Astrocyte of the spinal cord (primary cell): ENCODE measurements at places on chromosomes 4 and X.
A peak's percentile ranks its signal among the peaks of the same experiment; 100 is the strongest.

- peak; percentile 32 for DNase-seq
These were observed 20.4 kb downstream of the PAPSS1 start for GRCh38 chr4:107699466-107700206.

- DNase-seq: no peak
These were observed 10.9 kb upstream of the UVSSA start for GRCh38 chr4:1336088-1336491.

GRCh38 chr4:141570290-141570689 is 66.1 kb upstream of the IL15 start:
- DNase-seq: no peak

- DNase-seq: no peak
These were observed 109.1 kb downstream of the PHEX start for GRCh38 chrX:22141047-22141730.

DNA sequence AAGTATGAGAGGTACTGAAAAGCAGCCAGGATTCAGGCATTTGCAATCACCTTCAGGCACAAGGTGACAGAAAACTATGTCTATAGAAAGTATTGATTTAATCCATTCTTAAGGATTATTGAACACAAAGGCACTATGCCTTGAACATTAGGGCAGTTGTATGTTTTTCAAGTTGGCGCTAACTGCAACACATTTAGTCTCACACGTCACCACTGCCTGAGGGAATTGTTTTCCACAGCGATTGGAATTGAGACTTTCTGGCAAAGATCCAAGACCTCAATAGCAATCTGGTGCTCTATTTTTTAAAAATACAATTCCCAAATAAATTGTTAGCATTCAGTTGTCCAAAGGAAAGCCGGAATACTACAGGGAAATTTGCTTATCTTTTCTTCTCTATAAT is 52.7 kb upstream of the FTHL17 start:
- no peak for DNase-seq

DNA sequence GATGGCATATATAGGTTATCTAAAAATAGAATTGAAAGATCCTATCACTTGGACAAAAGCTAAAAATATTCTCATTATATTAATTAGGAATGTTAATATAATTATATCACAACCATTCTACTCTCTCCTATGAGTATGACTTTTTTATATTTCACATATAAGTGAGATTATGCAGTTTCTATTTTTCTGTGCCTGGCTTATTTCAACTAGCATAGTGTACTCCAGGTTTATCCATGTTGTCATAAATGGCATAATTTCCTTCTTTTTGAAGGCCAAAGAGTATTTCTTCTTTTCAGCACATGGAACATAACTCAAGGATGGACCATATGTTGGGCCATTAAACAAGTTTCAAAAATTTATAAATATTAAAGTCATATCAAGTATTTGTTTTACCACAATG is 421.2 kb upstream of the CTSO start:
- DNase-seq: no peak

GRCh38 chr4:20299515-20299914 is 47.8 kb downstream of the SLIT2 start:
- DNase-seq: peak; percentile 52

- DNase-seq: no peak
These were observed 27.7 kb upstream of the VCX start for GRCh38 chrX:7815166-7815805.

GRCh38 chrX:141468940-141469339 is 115.6 kb downstream of the SPANXA1 start:
- peak; percentile 46 for DNase-seq

GRCh38 chr4:859496-859895 is 33.6 kb upstream of the CPLX1 start:
- no peak for DNase-seq

DNA sequence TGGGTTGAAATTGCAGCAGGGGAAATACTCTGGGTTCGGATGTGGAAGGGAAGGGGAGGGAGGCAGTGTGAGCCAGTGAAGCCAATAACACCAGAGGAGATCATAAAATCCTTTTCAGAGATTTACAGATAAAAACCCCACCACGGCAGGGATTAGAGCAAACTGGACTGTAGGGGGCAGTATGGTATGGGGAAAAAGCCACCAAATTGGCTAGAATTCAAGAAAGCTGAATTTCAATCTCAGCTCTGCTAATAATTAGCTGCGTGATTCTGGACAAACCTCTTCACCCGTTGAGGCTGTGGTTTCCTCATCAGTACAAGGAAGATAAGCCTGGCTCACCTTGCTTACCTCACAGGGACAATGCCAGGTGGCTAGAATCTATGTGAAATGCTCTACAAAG is 108.1 kb downstream of the ATG4A start:
- DNase-seq: peak; percentile 25

DNA sequence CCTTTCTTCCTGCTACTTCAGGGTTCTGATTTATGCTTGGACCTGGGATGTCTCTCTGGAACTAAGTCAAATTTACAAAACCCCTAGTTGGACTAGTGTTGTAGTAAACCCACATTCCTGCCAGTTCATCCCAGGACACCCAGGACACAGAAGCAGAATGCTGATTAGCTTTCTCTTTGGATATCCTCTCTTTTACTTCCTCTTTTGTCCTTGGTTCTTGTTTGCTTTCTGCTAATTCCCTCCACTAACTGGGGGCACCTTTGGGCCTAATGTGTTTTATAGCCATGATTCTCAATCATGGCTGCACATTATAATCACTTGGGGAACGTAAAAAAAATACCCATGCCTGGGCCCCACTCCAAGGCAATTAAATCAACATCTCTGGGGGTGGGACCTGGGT is 42.5 kb downstream of the LANCL3 start:
- DNase-seq: no peak

DNA sequence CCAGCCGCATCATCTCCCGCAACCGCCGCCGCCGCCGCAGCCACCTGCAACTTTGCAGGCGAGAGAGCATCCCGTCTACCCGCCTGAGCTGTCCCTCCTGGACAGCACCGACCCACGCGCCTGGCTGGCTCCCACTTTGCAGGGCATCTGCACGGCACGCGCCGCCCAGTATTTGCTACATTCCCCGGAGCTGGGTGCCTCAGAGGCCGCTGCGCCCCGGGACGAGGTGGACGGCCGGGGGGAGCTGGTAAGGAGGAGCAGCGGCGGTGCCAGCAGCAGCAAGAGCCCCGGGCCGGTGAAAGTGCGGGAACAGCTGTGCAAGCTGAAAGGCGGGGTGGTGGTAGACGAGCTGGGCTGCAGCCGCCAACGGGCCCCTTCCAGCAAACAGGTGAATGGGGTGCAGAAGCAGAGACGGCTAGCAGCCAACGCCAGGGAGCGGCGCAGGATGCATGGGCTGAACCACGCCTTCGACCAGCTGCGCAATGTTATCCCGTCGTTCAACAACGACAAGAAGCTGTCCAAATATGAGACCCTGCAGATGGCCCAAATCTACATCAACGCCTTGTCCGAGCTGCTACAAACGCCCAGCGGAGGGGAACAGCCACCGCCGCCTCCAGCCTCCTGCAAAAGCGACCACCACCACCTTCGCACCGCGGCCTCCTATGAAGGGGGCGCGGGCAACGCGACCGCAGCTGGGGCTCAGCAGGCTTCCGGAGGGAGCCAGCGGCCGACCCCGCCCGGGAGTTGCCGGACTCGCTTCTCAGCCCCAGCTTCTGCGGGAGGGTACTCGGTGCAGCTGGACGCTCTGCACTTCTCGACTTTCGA is 654 bp downstream of the ATOH1 start:
- DNase-seq: no peak

DNA sequence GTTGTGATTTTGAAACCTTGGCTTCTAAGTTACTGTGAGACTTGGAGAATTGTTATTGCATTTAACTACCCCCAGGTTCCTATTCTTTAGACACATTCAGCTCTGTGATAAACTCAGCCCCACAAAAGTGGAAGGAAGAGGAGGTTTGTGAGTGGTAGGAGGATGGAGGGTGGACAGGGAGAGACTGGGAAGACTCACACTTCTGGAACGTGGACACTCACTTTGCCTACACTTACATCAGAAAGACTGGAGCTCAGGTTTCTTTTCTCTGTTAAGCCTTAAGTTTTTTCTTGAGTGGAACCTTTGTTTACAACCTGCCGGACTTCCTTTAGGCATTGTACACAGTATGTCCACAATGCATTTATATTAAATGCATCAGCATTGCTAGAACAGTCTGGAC is 99.0 kb downstream of the AREG start:
- DNase-seq: peak; percentile 64

DNA sequence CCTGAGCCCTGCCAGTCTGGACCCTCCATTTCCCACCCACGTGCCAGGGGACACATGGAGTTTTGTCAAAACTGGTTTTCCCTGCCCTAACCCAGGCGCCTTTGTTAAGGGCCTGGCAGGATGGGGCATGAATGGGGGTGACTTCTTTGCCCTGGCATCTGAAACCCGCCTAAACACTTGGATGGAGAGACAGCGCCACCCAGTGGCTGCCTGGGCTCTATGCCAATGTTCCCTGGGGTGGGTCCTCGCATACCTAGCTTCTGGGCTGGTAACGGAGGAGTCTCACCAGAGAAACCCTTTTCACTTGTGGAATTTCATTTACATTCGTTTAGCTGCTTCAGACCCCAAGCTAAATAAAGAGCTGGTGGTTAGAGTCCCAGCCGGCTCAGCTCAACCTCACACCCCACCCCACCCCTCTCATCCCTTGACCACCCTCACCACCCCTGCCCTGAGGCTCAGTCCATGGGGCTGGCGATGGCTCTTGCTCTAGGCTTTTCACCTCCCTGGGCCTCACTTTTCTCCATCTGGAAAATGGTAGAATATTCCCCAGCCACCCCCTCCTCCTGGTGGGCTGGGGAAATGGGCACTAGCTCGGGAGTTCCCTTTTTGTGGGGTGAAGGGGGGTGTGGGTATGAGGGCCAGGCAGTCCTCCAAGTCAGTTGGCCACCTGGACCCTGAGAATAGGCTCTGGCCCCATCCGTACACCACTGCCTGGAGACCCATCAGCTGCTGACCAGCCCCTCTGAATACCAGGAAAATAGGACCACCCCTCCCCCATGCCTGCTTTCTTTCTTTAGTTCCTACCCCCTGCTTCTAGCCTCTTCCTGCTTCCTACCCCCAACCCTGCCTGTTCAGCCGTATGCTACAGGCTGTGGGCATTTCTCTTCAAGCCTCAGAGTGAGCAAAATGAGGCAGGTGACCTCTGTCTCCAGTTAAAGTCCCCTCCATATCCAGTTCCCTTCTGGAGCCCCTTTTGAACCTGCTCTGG is 57.1 kb upstream of the PJA1 start:
- peak; percentile 52 for DNase-seq

- no peak for DNase-seq
These were observed 52.5 kb downstream of the LHFPL1 start for GRCh38 chrX:112627206-112627605.

- no peak for DNase-seq
These were observed 641.0 kb upstream of the FRG1 start for GRCh38 chr4:189299706-189300105.

DNA sequence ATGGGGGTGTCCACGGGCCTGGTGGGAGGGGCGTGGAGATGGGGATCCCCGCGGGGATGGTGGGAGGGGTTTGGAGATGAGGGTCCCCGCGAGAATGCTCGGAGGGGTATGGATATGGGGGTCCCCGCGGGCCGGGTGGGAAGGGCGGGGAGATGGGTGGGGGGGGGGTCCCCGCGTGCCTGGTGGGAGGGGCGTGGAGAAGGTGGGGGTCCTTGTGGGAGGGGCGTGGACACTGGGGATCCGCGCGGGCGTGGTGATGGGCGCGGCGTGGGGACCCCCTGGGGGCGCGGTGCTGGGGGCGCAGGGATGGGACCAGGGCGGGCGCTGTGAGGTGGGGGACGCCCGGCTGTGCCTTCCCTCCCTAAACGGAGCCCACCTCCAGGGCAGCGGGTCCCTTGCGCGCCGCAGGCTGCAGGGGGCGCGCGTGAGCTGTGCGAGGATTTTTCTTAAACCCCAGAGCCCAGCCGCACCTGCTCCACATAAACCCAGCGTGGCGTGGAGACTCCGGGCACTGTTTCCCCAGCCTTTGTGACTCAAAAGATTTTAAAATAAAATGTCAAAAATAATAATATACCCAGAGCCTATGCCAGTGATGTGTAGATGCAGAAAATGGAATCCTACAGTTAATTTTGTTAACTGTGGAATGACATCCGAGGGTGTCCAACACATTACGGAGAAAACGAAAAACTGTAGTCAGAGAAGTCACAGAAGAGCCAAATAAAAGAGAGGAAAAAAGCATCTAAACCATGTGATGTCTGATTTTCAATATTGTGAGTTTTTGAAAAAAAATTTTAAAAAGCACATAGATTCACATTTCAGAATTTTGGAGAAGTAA is 1.5 kb upstream of the ASMTL start:
- DNase-seq: peak; percentile 79

DNA sequence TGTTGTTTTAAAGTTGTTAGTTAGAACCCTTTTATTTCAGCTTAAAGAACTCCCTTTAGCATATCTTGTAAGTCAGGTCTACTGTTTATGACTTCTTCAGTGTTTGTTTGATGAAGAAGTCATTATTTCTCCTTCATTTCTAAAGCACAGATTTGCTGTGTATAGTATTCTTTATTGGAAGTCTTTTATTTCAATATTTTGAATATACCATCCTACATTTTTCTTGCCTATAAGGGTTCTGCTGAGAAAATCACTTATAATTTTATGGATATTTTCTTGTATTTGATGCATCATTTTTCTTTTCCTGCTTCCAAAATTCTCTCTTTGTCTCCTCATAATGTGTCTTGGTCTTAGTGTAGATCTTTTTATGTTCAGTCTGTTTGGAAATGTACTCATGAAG is 134.5 kb downstream of the CPXCR1 start:
- no peak for DNase-seq

GRCh38 chr4:244471-244870 is 60.8 kb downstream of the ZNF732 start:
- DNase-seq: peak; percentile 5

DNA sequence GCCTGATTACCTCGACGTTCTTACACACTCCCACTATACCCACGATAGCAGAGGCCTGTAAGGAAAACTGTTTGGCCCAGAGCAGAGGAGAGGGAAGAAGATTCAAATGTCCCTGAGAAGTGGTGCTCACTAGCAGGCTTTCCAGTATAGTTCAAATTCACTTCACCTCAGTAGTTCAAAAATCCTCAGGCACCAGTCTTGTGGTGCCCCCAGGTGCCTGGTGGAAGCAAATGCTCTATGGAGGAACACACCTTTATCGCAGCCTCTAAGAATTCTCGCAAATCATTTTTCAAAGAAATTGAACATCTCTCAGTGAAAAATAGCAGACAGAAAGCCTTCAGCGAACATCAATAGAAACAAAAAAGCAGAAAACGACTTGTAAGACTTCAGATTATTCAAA is 12.2 kb upstream of the MTMR1 start:
- DNase-seq: peak; percentile 24
